ENCODE measurements at places on chromosomes 11 and 22. TPM values are rescaled to one million over a fixed set of nuclear protein-coding genes. Genes with fewer than 3 reads are reported as not detected.

GRCh38 chr11:8019314-8020243 is 32.4 kb downstream of the EIF3F start:
- peak; percentile 81 for DNase-seq

DNA sequence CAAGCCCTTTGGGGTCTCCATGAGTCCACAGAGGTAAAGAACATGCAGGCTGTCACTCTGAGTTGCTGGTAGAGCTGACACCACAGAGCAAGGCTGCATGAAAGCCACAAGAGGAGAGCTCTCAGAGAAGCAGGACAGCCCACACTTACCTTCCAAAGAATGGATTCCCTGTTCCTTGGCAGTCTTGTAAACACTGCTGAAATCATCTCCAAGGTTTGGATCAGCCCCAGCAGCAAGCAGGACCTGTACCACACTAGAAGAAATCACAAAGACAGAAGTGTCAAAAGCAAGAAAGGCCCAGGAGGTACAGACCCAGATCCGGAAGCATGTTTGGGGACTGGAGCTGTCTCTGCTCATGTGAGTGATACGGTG is 54.2 kb downstream of the CLPB start:
- no peak for DNase-seq

- no peak for DNase-seq
Observed at GRCh38 chr11:37704791-37705190, 1106.8 kb upstream of the RAG2 start.

DNA sequence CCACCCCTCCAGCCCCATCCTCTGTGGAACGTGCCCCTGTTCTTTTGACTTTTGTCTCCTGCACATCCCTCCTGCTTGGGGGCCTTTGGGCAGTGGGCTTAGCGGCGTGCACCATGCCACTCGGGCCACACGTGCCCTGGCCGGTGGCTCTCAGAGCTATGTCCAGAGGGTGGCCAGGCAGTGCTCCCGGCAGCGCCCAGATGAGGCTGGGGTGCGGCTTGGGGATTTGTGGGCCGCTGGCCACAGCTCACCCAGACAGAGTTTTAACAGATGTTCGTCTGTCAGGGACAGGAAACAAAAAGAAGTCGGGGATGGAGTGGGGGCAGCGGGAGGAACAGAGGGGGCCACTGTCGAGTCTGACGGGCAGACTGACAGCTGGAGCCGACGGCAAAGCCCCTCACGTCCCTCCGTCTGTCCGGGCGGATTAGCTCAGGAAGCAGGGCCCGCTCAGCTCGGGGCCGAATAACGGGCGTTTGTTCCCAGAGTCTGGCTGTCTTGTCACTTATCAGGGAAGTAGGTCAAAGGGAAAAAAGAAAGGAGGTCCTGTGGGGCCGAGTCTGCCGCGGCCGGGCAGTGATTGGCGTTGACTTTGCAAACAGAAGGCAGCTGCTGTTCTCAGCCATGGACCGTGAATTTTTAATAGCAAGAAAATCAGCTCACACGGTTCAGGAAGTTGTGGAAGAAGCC is 61.6 kb downstream of the LRP5 start:
- no peak for DNase-seq

- DNase-seq = no peak
Observed at GRCh38 chr11:18463439-18463838, 7.8 kb downstream of the LDHAL6A start.

Gene CCDC86
- polyA plus RNA-seq = 8.1 TPM

- DNase-seq = peak; percentile 22
Observed at GRCh38 chr11:12091956-12092558, 18.3 kb upstream of the MICAL2 start.

Gene CREB3L1
- polyA plus RNA-seq = 6.9 TPM

DNA sequence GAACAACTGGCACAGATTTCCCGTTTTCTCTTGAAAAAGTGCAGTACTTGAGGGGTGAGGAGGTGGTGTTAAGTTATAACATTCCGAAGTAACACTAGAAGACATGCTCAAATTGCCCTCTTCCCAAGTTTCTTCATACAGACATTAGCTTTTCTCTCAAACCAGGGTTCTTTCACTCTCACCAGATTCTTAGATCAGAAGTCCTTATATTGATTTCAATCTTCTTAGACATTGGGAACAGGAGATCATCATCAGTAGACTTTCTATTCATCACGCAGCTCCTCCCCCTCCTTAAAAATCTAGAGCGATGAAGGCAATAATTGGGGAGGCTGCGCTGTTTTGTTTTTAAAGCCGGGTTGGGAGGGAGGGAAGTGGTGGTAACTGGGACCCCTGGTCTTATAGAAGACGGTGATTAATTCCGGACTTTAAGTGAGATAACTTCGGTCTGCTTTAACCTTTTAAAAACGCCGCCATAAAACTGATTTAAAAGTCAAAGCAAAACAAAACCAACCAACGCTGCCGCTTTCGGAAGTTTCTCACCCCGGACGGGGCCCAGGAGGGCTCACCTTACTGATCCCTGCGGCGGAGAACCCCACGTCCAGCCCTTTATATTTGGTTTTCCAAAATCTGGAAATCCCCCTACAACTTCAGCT is 665 bp downstream of the USP28 start:
- no peak for DNase-seq

Data from aorta (tissue), 5 donors.